ENCODE measurements at places on chromosomes 13 and 19.

GRCh38 chr19:7326105-7326877, 22.4 kb upstream of the ARHGEF18 start:
- no peak for DNase-seq

GRCh38 chr19:35349614-35350521, 2.2 kb downstream of the FFAR1 start:
- no peak for DNase-seq

DNA sequence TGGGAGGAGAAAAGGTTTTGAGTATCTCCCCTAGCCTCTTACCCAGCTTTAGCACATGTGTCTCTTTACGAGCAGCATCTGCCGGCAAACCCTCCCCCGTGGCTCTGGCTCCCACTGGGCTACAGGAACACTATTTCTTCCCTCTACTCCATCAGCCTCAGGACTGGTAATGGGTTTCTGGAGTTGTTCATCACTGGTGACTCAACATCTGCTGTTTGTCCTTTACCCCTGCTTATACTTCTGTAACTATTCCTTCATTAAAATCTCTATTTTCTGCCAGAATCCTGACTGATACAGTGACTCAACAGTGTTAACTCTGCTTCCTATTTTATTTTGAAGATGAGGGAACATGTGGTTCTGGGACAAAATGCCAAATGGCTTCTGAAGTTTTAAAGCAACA, 437.3 kb upstream of the HTR2A start:
- DNase-seq = peak; percentile 95

GRCh38 chr19:6739883-6740588, 556 bp downstream of the TRIP10 start:
- no peak for DNase-seq

GRCh38 chr13:50198508-50198907, 183.3 kb downstream of the KCNRG start:
- DNase-seq = peak; percentile 63

GRCh38 chr19:50513746-50514345, at the start of gene ASPDH:
Gene ASPDH, minus strand, starts transcription at chr19:50513913. Its CDS starts 90 bp downstream, at chr19:50513823.
- no peak for DNase-seq

- no peak for DNase-seq
These were observed 66.6 kb downstream of the GGACT start for GRCh38 chr13:100521851-100522617.

- no peak for DNase-seq
These were observed 1.4 kb upstream of the RBM26 start for GRCh38 chr13:79407349-79407979.

GRCh38 chr13:108609353-108609752, 20.1 kb upstream of the MYO16 start:
- DNase-seq = peak; percentile 5

DNA sequence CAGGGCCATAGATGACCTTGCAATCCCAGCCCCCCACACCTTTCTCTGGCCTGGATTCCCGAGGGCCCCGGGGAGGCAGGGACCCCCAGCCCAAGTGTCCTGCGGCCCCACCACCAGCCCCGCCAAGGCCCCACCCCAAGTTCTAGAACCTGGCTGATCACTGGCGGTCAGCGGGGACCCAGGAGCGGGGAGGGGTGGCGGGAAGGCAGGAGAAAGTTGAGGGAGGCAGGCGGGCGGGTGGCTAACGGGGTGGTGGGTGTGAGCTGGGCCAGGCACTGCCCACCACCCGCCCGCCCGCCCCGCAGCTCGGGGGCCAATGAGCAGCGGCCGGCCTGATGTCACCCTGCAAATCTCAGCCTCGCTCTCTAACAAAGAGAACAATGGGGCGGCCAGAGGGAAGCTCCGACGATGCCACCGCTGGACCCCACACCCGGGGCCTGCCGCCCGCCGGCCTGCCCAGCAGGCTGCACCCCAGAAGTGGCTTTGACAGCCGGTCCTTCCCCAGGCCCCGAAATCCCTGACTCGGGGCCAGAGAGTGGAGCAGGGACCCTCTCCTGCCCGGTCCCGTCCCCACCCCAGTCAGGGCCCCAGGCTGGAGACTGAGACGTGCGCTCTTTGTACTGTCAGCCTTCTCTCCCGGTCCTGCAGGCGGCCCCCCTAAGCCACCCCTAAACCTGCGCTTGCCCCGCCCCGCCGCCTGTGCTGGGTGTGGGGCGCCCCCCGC, 1.6 kb downstream of the MEX3D start:
- DNase-seq = peak; percentile 79

GRCh38 chr13:108851660-108852059, 222.2 kb downstream of the MYO16 start:
- DNase-seq = no peak

GRCh38 chr13:75299246-75299645, 182.7 kb downstream of the TBC1D4 start:
- DNase-seq = no peak

DNA sequence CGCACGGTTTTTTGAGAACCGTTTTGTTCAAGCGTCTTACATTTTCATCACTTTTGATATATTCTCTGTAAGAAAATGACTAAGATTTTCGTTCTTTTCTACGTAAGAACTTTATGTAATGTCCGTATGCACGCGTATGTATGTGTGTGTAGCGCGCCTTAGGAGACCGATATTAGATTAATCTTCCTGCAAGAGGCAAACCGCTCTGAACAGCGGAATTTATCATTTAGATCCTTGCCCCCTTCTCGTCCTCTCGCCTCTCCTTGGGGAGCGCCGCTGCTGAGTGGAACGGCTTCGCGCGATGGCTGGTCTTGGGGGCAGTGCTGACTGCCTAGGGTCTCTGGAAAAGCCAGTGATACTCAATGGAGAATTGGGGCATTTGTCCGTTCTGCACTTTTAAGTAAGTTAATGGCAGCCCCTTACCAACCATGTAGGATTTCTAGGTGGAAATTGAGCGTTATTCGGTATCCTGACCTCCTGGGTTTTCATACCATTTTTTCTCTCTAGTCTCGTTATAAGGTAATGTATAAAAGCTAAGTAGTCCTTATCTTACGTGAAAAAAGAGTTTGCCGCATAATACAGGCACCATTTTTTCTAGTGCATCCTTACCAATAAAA, 4.7 kb downstream of the MAB21L1 start:
- no peak for DNase-seq

DNA sequence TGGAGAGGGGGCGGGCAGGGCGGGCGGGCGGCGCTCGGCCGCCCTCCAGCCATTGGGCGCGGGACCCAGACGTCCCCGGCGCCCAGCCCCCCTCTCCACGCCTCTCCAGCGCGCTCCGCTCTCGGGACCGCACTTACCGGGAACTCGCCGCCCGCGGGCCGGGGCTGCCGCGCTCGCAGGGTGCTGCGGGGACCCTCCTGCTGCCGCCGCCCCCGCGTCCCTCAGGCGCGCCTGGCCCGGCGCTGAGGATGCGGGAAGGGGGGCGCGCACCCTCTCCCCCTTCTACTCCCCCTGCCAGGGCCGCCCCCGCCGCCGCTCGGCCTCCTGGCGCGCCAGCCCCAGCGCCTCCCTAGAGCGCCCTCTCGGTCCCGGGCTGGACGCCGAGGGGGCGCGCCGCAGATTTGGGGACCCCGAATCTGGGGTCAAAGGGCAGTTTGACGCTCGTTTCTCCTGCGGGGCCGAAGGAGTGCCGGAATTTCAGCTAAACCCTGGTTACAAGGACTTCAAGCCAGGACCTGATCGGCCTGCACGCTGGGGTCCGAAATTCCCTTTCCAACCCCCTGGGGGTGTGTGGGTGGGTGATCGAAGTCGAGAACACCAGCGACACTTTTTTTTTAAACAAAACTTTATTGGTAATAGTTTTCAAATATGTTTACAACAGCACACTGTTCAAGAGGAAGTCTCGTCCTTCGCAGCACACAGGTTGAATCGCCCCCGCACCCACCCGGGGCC, 696 bp upstream of the SAMD1 start:
- peak; percentile 48 for DNase-seq

DNA sequence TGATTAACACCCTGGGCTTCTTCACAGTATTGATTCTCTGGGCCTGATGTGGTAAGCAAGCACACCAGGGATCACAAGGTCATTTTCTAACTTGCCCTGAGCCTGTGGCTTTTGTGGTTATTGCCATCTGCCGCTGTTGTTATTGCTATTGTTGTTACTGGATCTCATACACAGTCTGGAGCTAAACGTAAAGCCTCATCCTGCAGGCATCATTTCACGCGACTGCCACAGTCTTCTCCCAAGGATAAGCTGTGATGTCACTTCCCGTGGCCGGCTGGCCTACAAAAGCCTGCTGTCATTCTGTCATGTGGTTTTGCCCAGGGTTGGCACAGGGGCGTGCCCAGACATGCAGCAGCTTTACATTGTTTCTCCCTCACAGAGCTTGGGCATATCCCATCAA, 154.0 kb upstream of the GPR12 start:
- DNase-seq = no peak

DNA sequence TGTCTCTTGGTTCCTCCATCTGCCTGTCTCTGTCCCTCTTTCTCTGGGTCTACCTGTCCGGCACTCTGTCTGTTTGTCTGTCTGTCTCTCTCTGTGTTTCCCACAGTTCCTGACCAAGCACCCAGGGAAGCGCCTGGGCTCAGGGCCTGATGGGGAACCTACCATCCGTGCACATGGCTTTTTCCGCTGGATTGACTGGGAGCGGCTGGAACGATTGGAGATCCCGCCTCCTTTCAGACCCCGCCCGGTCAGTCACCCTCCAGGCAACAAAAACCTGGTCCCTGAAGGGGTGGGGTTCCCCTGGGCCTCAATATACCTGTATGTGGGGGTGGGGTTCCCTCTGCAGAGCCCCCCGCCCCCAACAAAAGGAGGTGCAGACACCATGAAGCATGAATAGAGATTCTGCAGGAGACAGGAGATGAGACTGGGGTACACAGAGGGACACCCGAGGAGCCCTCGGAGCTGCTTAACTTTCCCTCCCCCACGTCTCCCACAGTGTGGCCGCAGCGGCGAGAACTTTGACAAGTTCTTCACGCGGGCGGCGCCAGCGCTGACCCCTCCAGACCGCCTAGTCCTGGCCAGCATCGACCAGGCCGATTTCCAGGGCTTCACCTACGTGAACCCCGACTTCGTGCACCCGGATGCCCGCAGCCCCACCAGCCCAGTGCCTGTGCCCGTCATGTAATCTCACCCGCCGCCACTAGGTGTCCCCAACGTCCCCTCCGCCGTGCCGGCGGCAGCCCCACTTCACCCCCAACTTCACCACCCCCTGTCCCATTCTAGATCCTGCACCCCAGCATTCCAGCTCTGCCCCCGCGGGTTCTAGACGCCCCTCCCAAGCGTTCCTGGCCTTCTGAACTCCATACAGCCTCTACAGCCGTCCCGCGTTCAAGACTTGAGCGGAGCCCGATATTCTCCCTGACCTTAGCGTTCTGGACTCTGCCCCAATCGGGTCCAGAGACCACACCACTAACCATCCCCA, 2.6 kb upstream of the CACNG7 start:
- DNase-seq = no peak

DNA sequence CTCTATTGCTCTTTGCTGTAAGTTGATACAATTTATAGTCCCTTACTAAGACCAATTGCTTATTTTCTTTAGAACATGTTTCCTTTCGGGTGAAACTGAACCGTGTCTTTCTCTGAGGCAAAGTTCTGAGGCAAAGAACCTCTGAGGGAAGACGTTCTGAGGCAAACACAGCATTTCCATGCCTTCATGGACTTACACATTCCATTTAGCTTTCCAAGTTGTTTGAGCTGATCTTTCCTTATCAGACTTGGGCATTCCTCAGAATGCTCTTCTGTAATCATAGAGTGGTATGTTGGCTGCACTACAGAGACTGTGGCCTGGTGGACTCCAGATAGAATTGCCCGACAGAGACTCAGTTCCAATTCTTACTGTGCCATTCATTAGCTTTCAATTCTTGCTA, 579.1 kb downstream of the KCTD12 start:
- DNase-seq = peak; percentile 17

DNA sequence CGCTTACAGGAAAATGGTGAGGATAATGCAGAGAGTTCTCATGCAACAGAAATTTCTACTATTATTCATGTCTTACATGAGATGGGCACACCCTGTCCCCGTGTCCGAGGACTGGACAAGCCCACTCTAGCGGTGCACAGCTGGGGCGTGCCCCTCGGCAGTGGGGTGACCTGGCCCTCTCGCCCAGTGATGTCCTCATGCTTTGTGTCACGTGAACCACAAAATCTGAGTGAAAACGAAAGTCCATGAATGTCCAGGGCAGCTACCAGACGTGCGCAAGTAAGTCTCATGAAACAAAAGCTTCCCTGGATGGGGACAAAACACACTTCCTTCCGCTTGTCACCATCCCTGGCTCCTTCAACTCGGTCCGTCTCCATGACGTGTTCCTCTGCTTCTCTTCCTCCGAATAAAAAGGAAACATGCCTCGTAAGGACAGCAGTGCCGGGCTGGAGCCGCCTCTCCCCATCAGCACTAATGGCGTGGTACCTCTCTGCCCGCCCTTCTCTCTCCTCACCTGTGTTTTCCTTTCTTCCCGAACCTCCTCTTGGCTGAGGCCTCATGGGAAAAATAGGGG, 45.6 kb downstream of the ANKRD10 start:
- DNase-seq = no peak

DNA sequence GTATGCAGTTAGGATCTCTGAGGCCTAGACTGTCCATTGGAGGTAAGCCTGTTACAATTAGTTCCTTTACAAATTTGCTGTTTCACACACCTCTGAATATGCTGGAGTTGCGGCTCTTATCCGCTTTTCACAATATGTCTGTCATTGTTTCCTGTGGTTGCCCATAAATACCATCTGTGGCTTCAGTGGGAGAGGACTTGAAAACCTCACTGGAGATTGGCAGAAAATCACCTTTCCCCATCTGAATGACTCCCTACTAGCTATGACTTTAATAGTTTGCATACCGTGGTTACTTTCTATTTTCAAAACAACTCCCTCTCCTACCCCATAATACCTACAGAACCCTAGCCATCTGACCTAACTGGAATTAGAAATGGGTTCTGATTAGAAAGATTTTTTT, 454.3 kb downstream of the PCDH17 start:
- peak; percentile 33 for DNase-seq

DNA sequence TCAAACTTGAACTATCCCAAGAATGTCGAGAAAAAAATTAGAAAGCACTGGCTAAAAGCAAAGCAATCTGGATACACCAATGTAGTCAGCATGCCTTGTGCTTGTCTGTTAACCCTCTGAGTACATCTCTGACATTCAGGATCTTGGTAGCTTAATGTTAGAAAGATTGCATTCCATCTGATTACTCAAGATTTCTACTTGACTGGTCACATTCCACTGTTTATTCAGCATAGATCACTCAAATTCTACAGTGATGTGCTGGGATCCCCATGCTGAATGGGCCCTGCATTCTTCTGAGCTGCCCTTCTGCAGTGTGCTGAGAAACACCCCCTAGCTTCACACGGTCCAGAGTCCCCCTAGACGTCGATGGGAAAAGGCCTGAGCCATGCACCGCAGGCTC, 295.4 kb upstream of the MAB21L1 start:
- DNase-seq = peak; percentile 98

DNA sequence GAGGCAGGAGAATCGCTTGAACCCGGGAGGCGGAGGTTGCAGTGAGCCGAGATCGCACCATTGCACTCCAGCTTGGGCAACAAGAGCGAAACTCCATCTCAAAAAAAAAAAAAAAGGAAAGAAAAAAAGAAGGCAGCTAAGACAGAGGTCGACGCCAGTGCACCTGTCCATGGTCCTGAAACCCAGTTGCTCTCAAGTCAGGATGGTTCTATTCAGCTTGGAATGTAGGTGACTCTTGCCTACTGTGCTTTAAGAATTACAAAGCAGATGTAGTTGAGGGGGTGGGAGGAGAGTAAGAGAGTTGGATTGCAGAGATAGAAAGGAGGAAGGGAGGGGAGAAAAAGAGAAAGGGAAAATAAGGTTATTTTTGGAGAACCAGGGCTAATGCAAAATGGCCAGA, 18.7 kb downstream of the CACNG7 start:
- DNase-seq = peak; percentile 44

Data from fibroblast of upper back skin (primary cell).